Uterine smooth muscle cell (primary cell): ENCODE measurements at places on chromosomes 1 and 21. TPM values are rescaled to one million over a fixed set of nuclear protein-coding genes. Genes with fewer than 3 reads are reported as not detected.

Gene OLFML3
- total RNA-seq, result 187 and 300 TPM in 2 replicates

Gene OR2T2
- total RNA-seq, result not detected in 2 replicates

Gene RAP1GAP
- total RNA-seq, result 0.44 and 1.2 TPM in 2 replicates

Gene H6PD
- total RNA-seq, result 33.0 and 50.7 TPM in 2 replicates

Gene LCE1A
- not detected in 2 replicates for total RNA-seq

Gene TMCO4
- total RNA-seq, result 8.2 and 11.7 TPM in 2 replicates

Gene TIAM1
- total RNA-seq, result 0.37 and 0.89 TPM in 2 replicates

Gene LIN28A
- total RNA-seq, result not detected in 2 replicates

Gene LORICRIN
- total RNA-seq, result not detected in 2 replicates

Gene ABCG1
- total RNA-seq, result 0.44 and 0.50 TPM in 2 replicates

Gene HCN3
- 0.89 and 1.4 TPM in 2 replicates for total RNA-seq

Gene SFN
- 0.12 and 0.33 TPM in 2 replicates for total RNA-seq

Gene CD55
- 28.0 and 41.2 TPM in 2 replicates for total RNA-seq

Gene HSF2BP
- 1.00 and 2.4 TPM in 2 replicates for total RNA-seq

Gene ACTA1
- total RNA-seq, result not detected in 2 replicates

Gene LHX8
- total RNA-seq, result not detected in 2 replicates

Gene DENND2C
- total RNA-seq, result 1.6 and 1.9 TPM in 2 replicates

Gene IRF6
- 0.44 and 0.62 TPM in 2 replicates for total RNA-seq

Gene HES2
- total RNA-seq, result under 0.01 TPM in 1 of 2 replicates, not detected in the other

Gene DONSON
- 15.5 and 28.9 TPM in 2 replicates for total RNA-seq

Gene FBXO28
- total RNA-seq, result 28.1 and 44.8 TPM in 2 replicates

Gene SRRM1
- 40.9 and 50.1 TPM in 2 replicates for total RNA-seq

Gene PTGS2
- 9.2 and 12.8 TPM in 2 replicates for total RNA-seq

Gene ALX3
- total RNA-seq, result not detected in 2 replicates

Gene FCN3
- not detected in 2 replicates for total RNA-seq

Gene TNFRSF1B
- total RNA-seq, result 8.2 and 18.3 TPM in 2 replicates

Gene FAM72A
- total RNA-seq, result 3.0 and 5.5 TPM in 2 replicates

Gene GCLM
- total RNA-seq, result 32.6 and 36.0 TPM in 2 replicates

Gene TNFRSF8
- total RNA-seq, result 0.37 and 0.89 TPM in 2 replicates

Gene COL18A1
- total RNA-seq, result 38.1 and 131 TPM in 2 replicates

Gene C1orf35
- 9.2 and 14.3 TPM in 2 replicates for total RNA-seq

Gene ADGRL4
- total RNA-seq, result 3.7 and 6.2 TPM in 2 replicates

Gene LY9
- total RNA-seq, result not detected in 2 replicates

Gene CA14
- total RNA-seq, result 0.11 TPM in 1 of 2 replicates, not detected in the other

Gene ADORA1
- total RNA-seq, result 4.1 and 7.5 TPM in 2 replicates

Gene FCRL5
- not detected in 2 replicates for total RNA-seq
